ENCODE measurements at places on chromosomes 7 and 10.

- no peak for DNase-seq
Measured at GRCh38 chr7:128203047-128203491, 38.0 kb upstream of the LEP start.

GRCh38 chr7:101162551-101163278 lies 2.7 kb downstream of the VGF start:
- DNase-seq = peak; percentile 74

DNA sequence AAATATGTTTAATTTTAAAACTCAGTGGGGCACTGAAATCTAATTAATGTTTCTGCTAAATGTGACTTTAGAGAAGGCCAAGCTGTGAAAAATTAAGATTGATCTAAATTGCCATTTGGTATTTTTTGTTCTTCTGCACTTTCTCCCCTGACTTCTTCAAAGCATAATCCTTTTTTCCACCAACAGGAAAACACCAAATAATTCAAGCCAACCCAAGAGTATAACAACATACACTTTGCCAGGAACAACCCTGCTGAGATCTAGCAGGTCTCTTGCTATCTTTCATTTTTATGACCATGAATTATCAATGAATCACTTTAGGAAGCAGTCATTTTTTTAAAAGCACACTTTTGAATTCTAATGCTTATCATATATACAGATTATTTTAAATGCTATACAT lies 100.1 kb downstream of the USP6NL start:
- no peak for DNase-seq

- DNase-seq = no peak
Measured at GRCh38 chr10:104559935-104560334, 81.2 kb upstream of the SORCS3 start.

All from AG08396 (cell line).